ENCODE measurements at places on chromosomes 12 and 14.

DNA sequence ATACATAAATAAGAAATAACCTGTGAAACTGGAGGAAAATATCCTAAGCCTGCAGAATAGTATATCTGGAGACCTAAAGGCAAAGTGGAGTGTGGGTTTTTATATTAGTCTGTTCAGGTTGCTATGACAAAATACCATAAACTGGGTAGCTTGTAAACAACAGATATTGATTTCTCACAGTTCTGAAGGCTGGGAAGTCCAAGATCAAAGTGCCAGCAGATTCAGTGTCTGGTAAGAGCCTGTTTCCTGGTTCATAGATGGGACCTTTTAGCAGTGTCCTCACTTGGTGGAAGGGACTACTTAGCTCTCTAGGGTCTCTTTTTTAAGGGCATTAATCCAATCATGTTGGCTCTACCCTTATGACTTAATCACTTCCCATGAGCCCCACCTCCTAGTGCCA is 25.4 kb upstream of the NEDD1 start:
- no peaks in the 10 kb centered on the region for H3K4me1 ChIP-seq
- peaks cover 12% of the 10 kb centered on the region for H3K27me3 ChIP-seq
- no peak overlapping the region for H3K4me3 ChIP-seq
- no peaks in the 10 kb centered on the region for H3K36me3 ChIP-seq
- no peak overlapping the region for H3K27ac ChIP-seq

GRCh38 chr14:24233538-24233866 is 773 bp downstream of the GMPR2 start:
- H3K27me3 ChIP-seq, result no peaks in the 10 kb centered on the region
- H3K4me1 ChIP-seq, result peaks cover 66% of the 10 kb centered on the region
- peak overlapping the region; percentile 87 for H3K4me3 ChIP-seq
- H3K27ac ChIP-seq, result peak overlapping the region; percentile 91

GRCh38 chr12:58710901-58711300 is 209.4 kb downstream of the LRIG3 start:
- no peaks in the 10 kb centered on the region for H3K27me3 ChIP-seq
- no peak overlapping the region for H3K4me3 ChIP-seq
- H3K27ac ChIP-seq, result no peak overlapping the region
- H3K36me3 ChIP-seq, result no peaks in the 10 kb centered on the region

GRCh38 chr12:95976416-95976832 is 19.7 kb downstream of the HAL start:
- H3K27ac ChIP-seq, result no peak overlapping the region
- no peaks in the 10 kb centered on the region for H3K27me3 ChIP-seq
- DNase-seq, result no peak
- no peaks in the 10 kb centered on the region for H3K4me1 ChIP-seq
- no peaks in the 10 kb centered on the region for H3K36me3 ChIP-seq

DNA sequence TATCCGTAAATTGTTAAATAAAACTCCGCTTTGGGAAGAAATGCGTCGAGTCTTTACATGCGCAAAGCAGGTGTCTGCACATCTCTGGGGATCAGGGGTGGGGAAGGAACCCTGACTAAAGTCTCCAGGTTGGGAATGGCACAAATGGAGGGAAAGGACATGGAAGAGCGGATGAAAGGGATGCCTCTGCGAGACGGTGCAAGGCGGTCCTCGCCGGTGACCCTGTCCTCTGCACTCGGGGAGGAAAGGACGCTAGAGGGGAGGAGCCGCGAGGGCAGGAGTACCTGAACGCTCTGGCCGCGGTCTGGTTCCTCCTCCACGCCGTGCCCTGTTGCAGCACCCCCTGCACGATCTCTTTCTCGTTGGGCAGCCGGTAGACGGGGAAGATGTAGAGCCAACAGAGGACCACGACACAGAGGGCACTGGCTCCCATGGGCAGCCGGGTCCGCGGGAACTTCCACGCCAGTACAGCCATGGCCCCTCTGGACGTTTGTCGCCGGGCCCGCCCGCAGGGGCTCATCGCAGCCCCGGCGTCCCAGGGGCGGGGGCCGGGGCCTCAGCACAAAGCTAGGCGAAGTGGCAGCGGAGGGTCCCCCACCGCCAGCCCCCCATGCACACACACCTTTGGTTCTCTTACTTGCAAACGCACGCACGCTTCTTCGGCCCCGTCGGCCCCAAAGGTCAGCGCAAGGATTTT is 646 bp downstream of the ST8SIA1 start:
- H3K4me3 ChIP-seq, result peak overlapping the region; percentile 79
- peaks cover 43% of the 10 kb centered on the region for H3K27me3 ChIP-seq
- H3K4me1 ChIP-seq, result peaks cover 20% of the 10 kb centered on the region
- peaks cover 2% of the 10 kb centered on the region for H3K36me3 ChIP-seq
- no peak overlapping the region for H3K27ac ChIP-seq

DNA sequence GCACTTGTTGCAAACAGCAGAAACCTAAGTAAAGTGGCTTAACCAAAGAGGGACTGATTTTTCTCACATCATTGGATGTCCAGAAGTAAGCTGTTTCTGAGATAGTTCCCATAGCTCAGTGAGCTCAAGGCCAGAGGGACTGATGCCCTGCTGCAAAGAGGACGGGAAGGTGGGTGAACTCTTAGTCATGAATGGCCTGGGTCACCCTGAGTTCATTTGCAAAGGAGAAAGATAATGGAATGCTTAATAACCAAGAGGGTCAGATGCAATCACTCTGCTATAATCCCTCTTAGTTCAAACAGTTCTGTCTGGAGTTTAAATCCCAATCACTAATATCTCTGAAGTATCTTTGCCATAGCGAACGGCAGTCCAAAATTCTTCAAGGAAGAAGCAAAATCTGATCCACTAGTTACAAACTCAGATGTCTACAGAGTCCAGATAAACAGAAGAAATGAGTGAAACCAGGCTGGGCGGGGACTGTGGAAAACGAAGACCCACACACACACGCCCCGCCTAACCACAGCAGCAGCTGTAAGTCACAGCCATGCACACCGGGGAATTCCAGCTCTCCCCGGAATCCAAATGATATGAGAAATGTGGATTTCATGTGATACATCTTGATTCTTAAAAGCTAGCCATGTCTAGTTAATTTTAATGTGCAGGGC is 289.5 kb downstream of the TMEM132D start:
- no peaks in the 10 kb centered on the region for H3K27me3 ChIP-seq
- DNase-seq, result no peak
- H3K4me3 ChIP-seq, result no peak overlapping the region
- no peaks in the 10 kb centered on the region for H3K4me1 ChIP-seq
- no peak overlapping the region for H3K27ac ChIP-seq

GRCh38 chr12:44519931-44520330 is 356.2 kb downstream of the NELL2 start:
- no peaks in the 10 kb centered on the region for H3K27me3 ChIP-seq
- H3K36me3 ChIP-seq, result peaks cover 6% of the 10 kb centered on the region
- H3K27ac ChIP-seq, result no peak overlapping the region
- DNase-seq, result no peak

All from activated naive CD4-positive, alpha-beta T cell treated with anti-CD3 and anti-CD28 coated beads, Interleukin-2, amount 10 ng/mL, durations not matched to agents 7 days and 5 days (primary cell).